Activated CD8-positive, alpha-beta T cell treated with anti-CD3 and anti-CD28 coated beads for 36 hours (primary cell): ENCODE measurements at places on chromosomes 7 and 10.

DNA sequence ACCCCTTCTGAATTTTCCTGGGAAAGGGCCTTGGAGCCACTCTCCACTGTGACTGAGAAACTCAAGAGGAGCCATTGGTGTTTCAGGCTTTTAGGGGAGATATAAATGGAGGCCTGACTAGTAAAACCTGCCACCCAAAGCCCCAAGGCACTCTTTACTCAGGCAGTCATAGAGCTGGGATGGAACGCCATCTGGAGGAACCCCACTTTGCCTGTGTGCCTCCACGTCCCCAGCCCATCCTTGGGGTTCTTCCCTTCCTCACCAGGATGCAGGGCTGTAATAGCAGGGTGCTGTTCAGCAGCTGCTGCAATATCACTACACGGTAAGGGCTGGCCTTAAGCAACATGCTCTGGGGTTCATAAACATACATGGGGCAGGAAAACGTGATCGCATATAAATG is 232.6 kb downstream of the BAMBI start:
- DNase-seq: no peak

DNA sequence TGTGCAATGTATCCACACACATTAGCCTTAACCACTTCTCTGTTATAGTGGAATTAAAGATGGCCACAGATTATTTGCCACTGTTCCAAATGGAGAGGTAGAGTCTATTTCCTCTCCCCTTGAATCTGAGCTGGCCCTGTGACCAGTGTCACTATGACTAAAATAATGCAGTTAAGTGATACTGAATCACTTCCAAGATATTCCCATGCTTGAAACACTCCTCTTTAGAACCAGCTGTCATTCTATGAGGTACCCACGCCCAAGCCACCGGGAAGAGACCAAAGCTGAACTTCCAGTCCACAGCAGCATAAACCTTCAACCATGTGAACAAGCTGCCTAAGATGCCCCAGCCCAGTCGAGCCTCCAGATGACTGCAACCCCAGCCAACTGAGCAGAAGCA is 2.1 kb upstream of the DHX32 start:
- DNase-seq: no peak

DNA sequence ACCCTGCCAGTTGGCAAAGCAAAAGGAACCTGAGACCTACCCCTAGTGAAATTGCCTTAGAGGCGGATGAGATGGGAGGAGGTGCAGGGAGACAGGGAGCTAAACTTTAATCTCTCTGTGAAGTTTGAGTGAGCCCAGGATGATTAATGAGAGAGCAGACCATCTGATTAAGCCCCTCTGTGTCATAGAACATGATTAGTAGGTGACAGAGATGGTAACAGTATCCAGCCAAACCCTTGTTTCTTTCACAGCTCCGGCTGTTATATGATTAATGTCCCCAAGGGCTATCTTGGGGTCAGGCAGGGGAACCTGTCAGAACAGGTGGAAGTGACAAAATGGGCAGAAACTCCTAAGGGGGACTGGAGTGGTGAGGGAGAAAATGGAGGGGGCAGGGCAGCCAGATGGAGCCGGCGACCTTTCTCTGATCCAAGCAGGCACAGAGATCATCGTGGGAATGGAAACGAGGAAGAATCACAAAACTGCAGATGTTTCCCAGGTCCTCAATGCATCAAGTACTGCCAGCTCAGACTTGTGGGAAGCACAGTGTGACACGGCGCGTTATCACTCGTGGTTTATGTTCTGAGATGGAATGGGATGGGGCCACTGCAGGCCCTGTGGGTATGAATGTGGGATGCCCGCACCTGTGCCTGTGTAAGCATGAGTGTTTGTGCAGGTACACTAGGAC is 684.2 kb downstream of the LRMDA start:
- DNase-seq: no peak

GRCh38 chr7:32259931-32260596 is 189.9 kb upstream of the PDE1C start:
- DNase-seq: no peak

DNA sequence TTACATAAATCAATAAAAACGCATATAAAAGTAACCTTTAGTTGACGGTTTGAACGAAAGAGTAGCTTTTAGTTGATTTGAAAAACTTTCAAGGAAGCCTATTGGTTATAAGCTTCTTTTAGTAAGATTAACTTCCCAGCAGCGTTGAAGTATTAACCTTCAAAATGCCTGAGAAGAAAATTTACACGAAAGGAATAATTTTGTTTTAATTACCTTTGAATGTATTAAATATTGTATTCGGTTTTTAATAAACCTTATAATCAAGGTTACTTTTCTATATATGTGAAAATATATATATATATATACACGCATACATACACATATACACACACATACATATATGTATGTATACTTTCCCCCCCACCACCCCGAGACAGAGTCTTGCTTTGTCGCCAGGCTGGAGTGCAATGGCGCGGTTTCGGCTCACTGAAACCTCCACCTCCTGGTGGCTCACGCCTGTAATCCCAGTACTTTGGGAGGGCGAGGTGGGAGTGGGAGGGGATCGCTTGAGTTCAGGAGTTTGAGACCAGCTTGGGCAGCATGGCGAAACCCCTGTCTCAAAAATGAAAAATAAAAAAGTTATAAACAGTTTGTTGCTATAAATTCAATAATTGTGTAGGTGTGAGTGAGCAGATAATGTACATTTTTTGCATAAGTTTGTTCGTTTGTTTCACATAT is 57.6 kb upstream of the EZH2 start:
- peak; percentile 89 for DNase-seq

DNA sequence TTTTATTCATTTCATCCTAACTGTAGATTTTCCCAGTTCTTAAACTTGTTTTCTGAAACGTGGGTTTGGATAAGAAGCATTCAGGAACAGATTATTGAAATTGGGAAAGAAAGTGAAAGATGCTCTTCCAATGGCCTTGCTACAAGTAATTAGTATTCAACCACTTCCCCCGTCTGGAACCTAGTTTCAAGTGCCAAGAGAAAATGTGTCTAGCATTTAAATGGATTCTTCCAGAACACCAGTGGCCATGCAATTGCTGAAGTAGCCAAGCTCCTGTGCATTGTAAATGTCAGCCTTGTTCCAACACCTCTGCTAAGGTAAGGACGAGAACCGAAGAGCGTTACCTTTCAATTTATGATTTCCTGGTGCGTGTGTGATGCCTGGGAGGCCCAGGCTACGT is 68.2 kb downstream of the PFKFB3 start:
- no peak for DNase-seq

GRCh38 chr10:61987951-61988379 is 86.5 kb downstream of the ARID5B start:
- DNase-seq: peak; percentile 62

- peak; percentile 70 for DNase-seq
Measured at GRCh38 chr7:531777-532176, 12.1 kb upstream of the PDGFA start.

DNA sequence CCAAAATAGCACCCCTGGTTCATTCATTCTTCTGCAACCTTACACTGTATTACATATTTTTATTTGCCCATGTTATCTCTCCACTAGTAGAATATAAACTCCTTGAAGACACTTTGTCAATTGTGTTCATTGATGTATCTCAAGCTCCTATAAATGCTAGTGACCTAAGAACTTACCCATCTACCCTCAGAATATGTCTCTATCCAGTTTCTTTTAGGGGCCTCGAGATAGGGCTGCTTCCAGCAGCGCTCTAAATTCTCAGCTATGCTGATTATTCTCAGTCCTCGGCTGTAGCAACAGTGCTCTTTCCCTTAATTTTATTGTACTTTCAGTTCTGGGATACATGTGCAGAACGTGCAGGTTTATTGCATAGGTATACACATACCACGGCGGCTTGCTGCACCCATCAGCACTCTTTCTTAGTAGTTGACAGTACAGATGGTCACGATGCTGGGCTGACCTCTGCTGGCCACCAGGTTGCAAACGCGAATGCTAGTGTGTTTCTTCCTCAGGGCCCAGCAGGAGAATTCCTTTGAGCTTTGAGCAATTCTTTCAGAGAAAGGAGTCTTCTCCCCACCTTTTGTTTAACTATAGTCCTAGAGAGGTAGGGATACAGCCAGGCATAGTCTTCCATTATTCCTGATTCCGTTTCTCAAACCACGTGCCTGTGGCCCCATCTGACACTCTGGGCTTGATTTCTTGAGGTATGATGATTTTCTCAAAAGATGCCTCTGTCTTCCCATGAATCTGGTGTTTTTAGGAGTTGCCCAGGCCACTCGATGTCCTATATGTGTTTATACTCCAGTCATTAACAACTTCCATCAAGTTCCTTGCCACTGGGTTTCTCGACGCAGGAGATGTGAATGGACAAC is 49.1 kb upstream of the CDC14C start:
- peak; percentile 8 for DNase-seq

DNA sequence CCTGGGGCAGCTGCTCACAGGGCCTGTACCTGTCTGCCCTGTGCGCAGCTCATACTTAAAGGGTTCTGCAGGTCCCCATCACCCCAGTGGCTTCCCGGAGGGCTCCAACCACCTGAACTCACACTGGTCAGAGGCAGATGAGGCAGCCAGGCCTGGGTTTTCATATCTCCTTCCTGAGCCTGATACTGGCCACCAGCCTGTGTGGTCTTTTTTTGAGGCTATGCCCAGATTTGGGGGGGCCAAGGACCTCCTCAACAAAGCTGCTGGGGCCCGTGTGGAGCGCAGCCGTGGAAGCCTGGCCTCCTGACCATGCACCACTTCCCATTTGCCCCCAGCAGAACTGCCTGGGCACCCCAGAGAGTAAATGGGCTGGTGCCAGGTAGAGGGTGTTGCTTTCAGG is 25.7 kb downstream of the PNLIPRP2 start:
- no peak for DNase-seq

DNA sequence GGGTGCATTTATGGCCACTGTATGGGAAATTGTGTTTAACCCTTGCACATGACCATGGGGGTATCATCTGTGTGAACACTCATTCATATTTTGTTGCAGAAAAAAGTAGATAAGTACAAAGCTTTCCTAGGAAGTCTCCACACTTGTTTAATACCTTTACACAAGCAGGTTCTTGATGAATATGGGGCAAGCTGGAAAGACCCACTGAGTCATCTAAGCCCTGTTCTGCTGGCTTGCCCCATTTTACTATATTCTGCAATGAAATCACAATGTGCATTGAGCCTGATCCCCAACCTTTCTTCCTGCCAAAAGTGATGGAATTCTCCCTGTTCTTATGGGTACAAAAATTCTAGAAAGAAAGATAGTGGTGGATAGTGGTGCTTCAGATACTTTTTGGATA is 99.8 kb downstream of the CCDC71L start:
- DNase-seq: no peak

DNA sequence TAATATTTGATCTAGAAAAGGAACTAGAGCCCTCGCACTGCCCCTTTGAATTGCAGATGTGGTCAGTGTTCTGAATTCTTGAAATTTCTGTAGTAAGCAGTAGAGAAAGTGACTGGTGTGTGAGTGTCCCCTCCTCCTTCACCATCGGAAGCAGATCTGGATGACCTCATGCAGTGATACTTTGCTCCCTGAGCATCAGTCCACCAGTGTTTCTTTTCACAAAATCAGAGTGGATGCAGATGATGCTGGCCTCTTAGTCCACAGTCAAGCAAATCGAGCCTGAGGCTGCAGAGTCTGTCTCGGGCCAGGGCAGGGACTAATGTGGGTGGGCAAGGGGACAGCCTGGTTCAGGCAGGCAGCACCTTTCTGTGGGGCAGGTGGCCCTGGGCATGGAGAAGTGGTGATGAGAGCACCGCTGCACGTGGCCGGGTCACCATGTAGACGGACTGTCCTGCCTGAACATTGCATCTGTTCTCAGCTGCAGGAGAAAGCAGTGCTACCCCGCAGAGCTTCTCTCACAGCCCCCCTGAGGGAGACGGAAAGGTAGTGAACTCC is 5.4 kb downstream of the INSIG1 start:
- no peak for DNase-seq
